Tracheal epithelial cell (primary cell): ENCODE measurements at places on chromosomes 3 and 15. TPM values are rescaled to one million over a fixed set of nuclear protein-coding genes. Genes with fewer than 3 reads are reported as not detected.

ARPP19 gene
- total RNA-seq = 152 and 211 TPM in 2 replicates

ZIC1 gene
- not detected in 2 replicates for total RNA-seq

PLS1 gene
- total RNA-seq = 22.4 and 23.9 TPM in 2 replicates

KBTBD13 gene
- total RNA-seq = under 0.01 TPM in 1 of 2 replicates, not detected in the other

KIF15 gene
- 0.85 and 2.4 TPM in 2 replicates for total RNA-seq

GPR15 gene
- total RNA-seq = not detected in 2 replicates

STRIT1 gene
- not detected in 2 replicates for total RNA-seq

CFAP92 gene
- 0.43 TPM in 1 of 2 replicates, not detected in the other for total RNA-seq
